BE2C (cell line): ENCODE measurements at places on chromosomes 13 and 19.

DNA sequence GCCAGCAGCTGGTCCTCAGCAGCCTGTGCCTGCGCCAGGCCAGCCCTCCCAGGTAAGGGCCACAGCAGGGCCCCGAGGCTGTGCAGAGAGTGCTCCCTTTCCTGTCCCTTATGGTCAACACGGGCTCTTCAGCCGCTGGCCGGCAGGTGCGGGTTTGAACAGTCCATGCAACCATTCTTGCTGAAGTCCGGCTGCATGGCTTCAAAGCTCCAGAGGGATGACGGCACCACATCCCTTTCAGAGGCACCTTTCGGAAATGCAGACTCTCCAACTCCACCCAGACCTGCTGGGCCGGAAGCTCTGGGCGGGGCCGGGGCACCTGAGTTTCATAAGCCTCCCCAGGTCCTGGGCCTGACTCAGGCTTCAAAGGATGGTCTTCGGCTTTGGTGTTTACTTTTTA lies 81.3 kb downstream of the SPACA7 start:
- DNase-seq, result no peak

DNA sequence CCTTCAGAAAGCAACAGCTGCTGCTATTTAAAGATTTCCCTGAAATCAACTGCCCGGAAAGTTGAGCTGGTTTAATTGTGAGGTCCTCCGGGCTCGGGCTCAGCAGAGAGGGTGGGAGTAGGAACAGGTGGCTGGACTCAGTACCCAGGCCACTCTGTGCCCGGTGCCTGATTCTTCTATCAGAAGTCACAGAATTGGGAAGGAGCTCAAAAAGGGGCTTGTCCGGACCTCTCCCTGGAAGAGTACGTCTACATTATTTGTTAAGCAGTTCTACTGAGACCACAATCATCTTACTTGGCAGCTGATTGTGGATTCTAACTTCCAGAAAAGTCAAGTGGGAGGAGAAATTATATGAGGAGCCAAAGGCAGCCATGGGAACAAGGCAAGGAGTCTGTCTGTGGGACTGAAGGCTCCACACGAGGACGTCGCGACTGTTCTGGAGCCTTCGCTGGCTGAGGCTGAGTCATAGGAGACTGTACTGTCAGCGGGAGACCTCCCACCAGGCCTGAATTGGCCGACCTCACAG lies 91.7 kb upstream of the ANKRD10 start:
- DNase-seq, result no peak

DNA sequence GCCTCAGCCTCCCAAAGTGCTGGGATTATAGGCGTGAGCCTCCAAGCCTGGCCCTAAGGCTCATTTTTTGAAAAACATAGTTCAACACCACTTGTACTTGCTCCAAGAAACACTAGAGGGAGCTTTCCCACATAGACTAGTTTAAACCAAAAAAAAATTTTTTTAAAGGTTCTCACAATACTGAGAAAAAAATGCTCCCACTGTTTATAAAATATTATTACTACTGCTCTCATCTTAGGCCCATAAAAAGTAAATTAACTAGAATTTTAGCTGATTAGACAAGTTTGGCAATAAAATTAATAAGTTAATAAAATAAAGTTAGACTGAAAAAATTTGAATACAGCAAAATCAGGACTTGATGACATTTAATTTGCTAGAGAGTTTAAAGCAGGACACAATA lies 109.5 kb downstream of the TBC1D4 start:
- DNase-seq, result peak; percentile 32

GRCh38 chr13:97116754-97117153 lies 105.4 kb upstream of the MBNL2 start:
- DNase-seq, result peak; percentile 25

GRCh38 chr13:40191186-40191980 lies 475.1 kb downstream of the FOXO1 start:
- no peak for DNase-seq

GRCh38 chr13:79382545-79383275 lies 23.3 kb downstream of the RBM26 start:
- DNase-seq, result no peak

DNA sequence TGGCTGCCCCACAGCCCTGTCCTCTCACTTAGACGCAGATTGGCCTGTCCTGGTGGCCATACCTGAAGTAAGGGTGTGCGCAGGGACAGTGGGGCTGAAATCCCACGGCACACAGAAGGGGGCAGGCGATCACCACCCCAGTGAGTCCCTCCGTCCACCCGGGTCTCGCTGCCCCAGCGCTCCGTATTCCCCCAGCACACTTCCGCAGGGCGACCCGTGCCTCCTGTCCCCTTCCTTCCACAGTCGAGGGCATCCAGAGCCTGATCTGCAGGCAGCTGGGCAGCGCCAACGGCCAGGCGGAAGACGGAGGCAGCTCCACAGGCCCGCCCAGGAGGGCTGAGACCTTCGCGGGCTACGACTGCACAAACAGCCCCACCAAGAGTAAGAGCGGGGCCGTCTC lies 25.3 kb downstream of the PEX11G start:
- DNase-seq, result no peak

- no peak for DNase-seq
Observed at GRCh38 chr19:40314656-40315055, 29.5 kb upstream of the AKT2 start.

DNA sequence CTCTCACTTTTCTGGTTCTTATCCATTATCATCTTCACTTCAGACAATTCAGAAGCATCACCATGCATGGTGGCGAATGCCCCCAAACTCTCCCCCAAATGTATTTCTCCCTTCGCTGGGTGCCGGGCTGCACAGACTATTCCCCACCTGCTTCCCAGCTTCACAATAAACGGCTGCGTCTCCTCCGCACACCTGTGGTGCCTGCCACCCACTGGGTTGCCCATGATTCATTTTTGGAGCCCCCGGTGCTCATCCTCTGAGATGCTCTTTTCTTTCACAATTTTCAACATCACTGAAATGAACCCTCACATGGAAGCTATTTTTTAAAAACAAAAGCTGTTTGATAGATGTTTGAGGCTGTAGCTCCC lies 2.8 kb upstream of the F10 start:
- no peak for DNase-seq

DNA sequence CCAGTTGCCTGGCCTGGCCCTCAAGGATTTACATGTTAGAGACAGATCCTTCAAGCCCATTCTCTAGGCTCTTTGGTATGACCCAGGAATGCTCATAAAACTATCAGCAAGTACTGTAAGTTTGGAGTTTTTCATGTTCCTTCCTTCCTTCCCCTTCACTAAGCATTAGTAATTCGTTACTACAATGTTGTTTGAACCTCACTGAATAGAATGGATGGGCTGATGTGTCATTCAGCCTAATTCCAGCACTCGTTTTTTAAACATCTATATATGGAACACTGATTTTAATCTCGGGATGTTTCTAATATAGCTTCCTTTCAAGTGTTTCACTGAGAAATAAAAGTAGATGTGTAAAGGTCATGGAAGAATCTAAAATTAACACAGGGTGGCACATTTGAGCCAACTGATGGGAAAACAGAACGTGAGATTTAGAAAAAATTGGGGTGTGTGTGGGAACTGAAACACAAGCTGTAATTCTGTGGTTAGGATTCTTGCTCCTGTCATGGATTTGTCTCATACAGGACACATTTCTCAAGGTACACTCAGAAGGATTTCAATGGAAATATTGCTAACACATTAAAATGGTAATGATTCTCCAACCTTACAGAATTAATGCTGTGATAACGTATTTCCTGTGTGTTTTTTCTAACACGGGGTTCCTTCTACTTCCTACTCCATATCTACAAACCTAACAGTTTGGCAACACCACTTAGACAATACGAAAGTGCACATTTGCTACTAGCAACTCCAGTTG lies 93.4 kb downstream of the FLT1 start:
- no peak for DNase-seq

DNA sequence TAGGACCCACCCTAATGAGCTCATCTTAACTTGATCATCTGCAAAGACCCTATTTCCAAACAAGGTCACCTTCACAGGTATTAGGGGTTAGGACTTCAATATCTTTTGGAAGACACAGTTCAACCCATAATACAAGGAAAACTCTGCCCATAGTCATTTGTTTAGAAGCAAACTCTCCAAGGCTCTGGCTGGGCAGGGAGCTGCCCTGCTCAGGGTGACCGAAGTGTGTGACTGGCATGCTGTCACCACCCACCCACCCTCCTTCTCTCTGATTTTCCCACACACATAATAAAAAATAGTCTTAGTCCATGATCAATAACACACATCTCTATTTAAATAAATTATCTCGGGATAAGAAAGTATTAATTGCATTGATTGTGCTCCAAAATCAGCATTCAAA lies 161.1 kb downstream of the KCTD15 start:
- no peak for DNase-seq

DNA sequence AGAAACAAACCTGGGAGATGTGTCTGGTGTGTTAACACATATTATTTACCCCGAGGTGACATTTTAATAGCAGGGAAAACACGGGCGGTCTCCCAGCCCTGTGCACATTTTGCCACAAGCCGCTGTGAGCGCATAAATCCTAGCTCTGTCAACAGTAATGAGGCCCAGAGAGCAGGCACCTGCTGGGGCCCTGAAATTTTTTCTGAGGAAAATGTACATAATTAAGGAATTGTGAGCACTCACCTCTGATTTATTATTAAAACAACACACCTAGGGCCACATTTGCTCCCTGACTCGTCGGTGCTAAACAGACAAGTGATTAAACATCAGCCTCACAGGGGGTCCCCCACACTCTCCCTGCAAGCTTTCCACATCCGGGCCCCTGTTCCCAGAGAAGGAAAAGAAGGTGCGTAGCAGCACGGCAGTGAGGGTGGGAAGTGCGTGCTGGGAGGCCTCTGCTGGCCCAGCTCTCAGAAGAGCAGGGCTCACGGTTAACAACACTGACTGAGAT lies 616.3 kb downstream of the UQCRFS1 start:
- DNase-seq, result no peak

- no peak for DNase-seq
Observed at GRCh38 chr13:38530492-38530891, 156.4 kb upstream of the FREM2 start.

- peak; percentile 67 for DNase-seq
Observed at GRCh38 chr19:16441661-16442162, 30.1 kb downstream of the EPS15L1 start.

DNA sequence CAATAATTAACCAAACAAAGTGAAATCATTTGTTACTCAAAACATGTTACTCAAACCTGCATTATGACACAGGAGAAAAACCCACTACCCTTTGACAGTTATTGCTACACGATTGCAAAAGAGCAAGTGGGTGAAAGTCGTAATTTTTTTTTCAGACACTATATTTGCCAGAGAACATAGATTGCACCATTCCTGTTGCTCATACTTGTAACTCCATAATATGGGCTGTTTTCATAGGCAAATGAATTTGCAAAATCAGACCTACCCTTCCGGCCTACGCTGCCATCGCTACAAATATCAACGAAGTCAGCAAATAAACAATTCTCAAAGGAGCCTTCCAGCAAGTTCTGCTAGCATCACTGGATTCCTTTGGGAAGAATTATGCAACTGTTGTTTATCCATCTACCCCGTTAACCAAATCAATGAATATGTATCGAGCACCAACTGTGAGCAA lies 396.5 kb downstream of the IRS2 start:
- no peak for DNase-seq

- DNase-seq, result no peak
Observed at GRCh38 chr13:53043398-53043797, 14.8 kb downstream of the OLFM4 start.

- DNase-seq, result no peak
Observed at GRCh38 chr13:36674337-36675212, 755 bp downstream of the SERTM1 start.

DNA sequence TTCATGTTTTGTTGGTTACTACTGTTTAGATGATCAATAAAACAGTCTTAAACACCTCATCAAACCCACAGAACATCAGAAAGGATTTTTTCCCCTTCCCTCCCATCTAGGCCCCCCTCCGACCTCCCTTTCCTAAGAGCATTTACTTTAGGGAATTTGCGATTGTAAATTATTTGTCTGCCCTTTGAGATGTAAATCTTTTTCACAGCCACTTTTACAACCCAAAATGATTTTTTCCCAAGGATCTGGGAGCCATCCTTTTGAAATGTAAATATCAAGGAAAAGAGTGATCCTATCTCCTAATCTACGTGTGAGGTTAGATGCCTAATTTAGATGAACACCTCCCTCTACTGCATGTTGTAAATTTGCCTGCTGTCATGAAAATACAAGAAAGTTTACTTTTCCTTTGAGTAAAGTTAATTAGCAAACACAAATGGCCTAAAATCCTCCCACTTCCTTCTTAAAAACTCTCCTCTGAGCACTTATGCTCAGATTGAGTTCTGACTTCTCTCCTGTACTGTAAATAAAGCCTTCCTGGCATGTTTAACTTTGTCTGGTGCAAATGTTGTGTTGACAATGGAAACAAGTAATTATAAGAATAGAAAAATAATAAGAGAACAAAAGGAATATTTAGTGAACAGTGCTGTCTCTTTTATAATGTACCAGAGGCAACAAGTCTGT lies 1646.9 kb upstream of the SPRY2 start:
- DNase-seq, result no peak

GRCh38 chr13:110166598-110166997 lies 140.4 kb downstream of the COL4A1 start:
- no peak for DNase-seq

DNA sequence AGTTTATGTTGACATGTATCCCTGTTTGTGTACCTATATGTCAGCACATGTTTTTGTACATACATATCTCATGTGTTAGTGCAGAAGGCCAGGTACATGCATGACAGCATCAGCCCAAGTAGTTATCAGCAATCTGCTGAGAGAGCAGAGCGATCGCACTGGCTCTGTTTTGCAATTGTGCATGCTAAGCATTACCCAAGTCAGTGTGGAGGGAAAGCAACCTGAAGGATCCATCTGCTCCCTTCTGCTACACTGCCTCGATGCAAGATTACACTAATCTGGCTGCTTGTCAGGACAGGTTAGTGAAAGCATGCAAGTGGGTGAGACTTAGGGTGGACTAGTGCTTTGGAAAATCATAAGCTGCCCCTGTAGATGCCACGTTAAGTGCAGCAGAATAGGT lies 211.8 kb downstream of the PCCA start:
- peak; percentile 33 for DNase-seq

GRCh38 chr19:13043285-13043684 lies 48.0 kb downstream of the NFIX start:
- no peak for DNase-seq

DNA sequence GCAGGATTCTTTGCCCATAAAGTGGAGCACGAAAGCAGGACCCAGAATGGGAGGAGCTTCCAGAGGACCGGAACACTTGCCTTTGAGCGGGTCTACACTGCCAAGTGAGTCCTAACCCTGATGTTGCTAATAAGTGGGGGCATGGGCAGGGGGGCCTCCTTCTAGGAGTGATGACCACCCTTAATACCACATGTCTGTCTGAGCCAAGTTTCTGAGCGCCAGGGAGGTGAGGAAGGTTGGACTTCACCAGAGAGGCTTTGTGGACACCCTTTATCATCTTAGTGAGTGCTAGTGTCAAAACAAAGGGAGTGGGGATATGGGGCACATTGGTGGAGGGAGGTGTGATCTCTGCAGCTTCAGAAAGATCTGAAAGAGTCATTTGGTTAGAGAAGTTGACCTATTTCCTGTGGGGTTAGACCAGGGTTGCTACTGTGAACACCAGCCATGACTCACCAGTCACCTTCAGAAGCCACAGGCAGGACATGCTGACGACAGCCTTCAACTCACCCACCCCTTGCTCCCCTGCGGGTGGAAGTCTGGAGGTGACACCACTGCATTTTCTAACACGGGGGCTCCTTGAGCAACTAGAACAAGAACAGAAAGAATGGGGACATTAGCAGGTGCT lies 8.8 kb downstream of the ALOX5AP start:
- no peak for DNase-seq
